OCI-M1 (cell line): ENCODE measurements at places on chromosomes 7 and 10.

DNA sequence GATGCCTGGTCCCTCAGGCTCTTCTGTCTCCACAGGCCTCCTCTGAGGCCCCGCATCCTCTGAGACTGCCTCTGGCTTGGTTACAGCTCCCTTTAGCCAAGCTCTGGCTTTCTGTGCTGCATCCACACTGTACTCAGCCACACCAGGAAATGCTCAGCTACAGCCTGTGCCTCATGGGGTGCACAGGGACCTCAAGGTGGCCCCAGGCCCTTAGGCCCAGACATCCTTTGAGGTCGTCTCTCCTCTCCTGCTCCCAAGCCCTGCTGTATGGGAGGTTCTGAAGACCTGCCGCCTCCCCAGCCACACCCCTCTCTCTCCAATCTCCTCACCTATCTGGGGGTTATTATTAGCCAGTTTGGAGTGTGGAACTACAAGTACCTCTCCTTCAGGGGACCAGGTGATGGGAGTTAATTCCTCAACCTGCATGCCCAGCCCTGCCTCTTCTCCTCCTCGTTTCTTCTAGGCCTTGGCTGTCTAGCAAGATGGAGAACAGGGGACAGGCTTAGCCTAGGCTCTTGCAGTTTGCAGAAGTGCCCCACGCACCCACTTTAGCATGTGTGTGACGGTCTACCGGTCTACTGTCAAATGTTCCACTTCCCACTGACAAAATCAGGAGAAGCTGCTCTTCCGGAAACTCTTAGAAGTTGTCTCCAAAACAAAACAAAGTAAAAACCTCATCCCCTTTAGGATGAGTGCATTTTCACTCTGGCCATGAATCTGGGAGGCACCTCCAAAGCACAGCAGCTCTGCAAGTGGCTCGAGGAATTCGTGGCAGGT lies 64.0 kb upstream of the WAC start:
- no peak for DNase-seq

- no peak for DNase-seq
Measured at GRCh38 chr7:70439651-70440050, 692.3 kb upstream of the GALNT17 start.

DNA sequence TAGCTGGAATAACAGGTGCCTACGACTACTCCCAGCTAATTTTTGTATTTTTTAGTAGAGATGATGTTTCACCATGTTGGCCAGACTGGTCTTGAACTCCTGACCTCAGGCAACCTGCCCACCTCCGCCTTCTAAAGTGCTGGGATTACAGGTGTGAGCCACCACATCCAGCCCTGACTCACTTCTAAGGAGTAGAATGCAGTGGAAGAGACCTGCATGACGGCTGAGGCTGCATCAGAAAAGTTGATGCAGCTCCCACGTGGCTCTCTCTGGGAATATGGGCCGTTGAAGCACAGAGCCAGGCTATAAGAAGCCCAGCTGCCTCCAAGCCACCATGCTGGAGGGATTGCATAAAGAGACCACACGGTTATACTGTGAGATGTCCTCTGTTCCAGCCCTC lies 21.6 kb upstream of the ASL start:
- no peak for DNase-seq

DNA sequence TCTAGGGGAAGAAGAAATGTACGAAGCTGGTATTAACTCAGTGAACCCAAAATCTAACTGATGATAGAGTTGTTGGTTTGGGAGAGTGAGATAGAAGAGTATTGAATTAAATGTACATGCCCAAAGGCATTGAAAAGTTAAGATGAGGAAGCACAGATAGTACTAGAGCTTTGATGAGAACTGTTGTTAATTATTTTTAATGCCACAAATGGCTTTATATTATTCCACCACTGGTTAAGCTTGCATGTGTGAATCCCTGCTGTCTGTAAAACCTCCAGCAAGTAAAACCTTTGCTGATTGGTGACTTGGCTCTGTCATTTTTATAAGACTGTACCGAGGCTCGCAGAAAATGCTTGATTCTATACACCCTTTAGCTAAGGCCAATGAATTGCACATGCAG lies 382.7 kb upstream of the LRGUK start:
- DNase-seq = no peak

GRCh38 chr7:155341463-155341983 lies 43.8 kb downstream of the INSIG1 start:
- peak; percentile 27 for DNase-seq

- DNase-seq = no peak
Measured at GRCh38 chr7:75688200-75689136, 50.3 kb downstream of the HIP1 start.

DNA sequence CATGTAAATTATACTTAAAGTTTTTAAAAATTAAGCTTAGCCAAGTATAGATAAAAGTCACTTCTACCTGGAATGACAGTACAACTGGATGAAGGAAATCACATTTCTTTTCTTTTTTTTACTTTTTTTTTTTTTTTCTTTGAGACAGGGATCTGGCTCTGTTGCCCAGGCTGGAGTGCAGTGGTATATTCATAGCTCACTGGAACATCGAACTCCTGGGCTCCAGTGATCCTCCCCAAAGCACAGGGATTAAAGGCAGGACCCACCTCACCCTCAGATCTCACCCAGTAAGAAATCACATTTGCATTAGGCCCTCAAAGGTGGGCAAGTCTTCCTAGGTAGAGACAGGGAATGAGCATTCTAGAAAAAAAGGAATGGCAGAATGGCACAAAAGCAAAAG lies 69.5 kb upstream of the C1GALT1 start:
- DNase-seq = no peak

GRCh38 chr7:132464740-132465139 lies 111.5 kb downstream of the PLXNA4 start:
- DNase-seq = no peak
